Retinal pigment epithelial cell (primary cell): ENCODE measurements at places on chromosomes 16 and 17.

GRCh38 chr16:58198803-58199411 lies 1.0 kb upstream of the CSNK2A2 start:
- DNase-seq, result no peak

GRCh38 chr16:352547-353403 lies at the start of gene AXIN1:
Gene AXIN1, minus strand, starts transcription at chr16:352723. Its CDS starts 5,698 bp downstream, at chr16:347025.
- peak; percentile 76 for DNase-seq

GRCh38 chr17:40363111-40363827 lies 1.3 kb downstream of the GJD3 start:
- DNase-seq, result no peak

DNA sequence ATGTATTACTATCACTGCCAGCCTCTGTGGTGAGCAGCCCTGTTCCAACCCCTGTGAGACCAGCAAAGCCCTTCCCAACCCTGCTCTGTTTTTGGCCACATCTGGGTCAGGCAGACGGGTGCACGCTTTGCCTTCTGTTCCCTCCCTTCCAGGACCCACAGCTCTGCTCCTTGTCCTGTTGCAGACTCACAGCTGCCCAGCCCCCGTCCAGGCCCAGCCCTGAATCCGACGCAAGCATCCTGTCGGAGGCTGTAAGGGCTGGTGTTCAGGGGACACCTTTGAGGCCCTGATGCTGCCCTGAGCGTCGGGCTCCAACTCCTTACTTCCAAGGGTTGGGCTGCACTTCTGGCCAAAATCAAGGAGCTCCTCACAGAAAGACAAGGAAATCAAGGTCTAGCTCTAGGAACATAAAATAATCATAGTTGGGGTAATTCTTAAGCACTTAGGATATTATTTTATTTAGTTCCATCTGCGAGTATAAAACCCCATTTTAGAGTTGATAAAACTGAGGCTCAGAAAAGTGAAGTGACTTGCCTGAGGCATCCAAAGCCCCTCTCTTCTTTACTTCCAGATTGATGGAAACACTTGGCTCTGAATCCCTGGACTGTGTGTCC lies 14.3 kb upstream of the SRCIN1 start:
- no peak for DNase-seq

DNA sequence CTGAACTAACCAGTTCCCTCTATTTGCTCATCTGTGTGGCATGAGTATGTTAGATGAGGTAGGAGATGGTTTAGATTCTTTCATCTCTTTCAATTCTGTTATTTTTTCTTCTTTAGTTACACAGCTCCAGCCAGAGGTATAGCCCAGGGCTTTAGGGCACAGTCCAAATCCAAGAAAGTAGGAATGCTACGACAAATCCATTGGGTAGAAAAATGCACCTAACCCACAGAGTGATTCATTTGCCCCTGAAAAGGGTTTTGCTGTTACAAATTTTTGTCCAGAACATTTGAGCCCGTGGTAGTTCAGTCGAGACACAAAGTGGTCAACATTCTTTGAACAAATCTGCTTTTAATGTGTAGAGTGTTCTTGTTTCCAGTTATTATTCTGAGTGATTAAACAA lies 250.7 kb downstream of the HS3ST3A1 start:
- DNase-seq, result no peak

DNA sequence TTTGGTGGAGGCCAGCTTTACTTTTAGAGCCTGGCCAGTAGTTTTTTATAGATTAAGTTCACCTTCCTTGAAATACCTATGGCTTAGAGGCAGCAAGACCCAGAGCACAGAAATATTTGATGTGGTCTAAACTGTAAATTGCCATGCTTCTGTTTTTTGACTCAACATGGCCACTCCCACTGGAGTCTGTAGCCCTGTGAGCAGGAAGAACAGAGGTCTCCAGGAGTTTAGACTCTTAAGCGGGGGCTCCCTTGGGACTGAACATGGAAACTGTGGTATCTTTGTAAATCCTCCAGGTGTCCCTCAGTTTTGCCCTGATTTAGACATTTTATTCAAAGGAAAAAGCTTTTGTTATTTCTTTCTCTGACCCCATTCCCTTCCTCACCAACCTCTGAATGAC lies 145.6 kb downstream of the FTO start:
- no peak for DNase-seq

DNA sequence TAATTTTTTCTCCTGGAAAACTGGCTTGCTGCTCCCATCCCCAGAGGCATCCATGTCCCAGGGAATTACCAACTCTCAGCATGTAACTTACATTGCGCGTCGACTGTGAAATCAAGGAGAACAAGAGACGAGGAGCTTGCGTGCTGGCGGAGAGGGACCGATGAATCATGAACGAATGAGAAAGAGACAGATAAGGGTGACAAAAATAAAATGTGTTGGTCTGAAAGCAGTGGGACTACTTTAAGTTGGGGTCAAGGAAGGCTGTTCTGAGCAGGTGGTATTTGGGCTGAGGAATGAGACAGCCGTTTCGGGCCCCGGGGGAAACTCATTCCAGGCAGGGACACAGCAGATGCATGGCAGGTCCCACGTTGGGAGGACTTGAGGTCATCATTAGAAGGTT lies 22.5 kb downstream of the ABAT start:
- no peak for DNase-seq

DNA sequence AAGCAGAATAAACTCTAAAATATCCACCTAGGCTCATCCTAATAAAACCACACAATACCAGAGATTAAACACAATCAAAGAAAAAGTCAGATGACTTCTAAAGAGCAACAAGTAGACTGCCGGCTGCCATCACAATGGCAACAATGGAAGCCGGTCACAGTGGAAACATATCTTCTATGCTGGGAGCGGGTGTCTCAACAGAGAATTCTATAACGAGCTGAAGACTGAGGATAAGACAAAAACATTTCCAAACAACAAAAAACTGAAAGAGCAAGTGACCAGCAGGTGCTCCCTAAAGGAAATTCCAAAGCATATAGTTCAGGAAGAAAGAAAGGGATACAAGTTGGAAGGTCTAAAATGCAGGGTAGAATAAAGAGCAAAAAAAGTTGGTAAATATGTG lies 8.9 kb downstream of the NSMCE1 start:
- no peak for DNase-seq

- no peak for DNase-seq
These were observed 684.0 kb downstream of the CDH11 start for GRCh38 chr16:64437706-64438324.

DNA sequence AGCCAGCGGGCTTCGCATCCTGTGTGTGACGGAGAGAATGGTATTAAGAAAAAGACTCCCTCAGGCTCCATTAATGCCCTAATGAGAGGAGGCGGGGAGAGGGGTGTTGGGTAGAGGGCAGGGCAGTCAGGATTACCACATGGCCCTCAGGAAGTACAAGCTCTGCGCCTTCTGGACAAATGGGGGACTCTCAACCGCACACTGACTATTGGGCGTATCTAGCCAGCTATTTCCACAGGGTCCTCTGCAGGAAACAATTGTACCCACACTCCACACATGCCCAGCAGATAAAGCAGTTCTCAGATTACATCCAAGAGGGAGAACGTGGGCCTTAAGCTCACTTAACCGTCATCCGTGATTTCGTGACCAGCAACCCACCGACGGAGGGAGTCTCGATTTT lies 14.7 kb downstream of the NXN start:
- no peak for DNase-seq

GRCh38 chr17:68398691-68399637 lies 58.3 kb downstream of the WIPI1 start:
- peak; percentile 46 for DNase-seq
